ENCODE measurements at places on chromosomes 4 and X.

- DNase-seq: no peak
Measured at GRCh38 chrX:129981200-129981553, 1.3 kb upstream of the BCORL1 start.

DNA sequence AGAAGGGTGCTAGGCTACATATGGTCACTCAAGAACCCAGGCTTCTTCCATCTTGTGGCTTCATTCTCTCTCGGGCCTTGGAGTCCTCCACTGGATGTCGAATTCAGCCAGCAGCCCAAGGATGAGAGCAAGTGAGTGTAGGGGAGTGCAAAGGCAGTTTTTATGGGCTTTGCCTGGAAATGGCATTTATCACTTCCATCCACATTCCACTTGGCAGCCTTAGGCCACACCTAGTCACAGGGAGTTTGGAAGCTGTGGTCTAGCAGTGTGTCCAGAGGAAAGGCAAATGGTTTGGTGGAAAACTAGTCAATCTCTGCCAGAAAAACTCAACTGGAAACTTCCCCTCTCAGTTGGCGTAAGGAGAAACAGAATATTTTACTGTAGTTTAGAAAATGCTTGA is 59.0 kb downstream of the NHS start:
- peak; percentile 15 for DNase-seq

DNA sequence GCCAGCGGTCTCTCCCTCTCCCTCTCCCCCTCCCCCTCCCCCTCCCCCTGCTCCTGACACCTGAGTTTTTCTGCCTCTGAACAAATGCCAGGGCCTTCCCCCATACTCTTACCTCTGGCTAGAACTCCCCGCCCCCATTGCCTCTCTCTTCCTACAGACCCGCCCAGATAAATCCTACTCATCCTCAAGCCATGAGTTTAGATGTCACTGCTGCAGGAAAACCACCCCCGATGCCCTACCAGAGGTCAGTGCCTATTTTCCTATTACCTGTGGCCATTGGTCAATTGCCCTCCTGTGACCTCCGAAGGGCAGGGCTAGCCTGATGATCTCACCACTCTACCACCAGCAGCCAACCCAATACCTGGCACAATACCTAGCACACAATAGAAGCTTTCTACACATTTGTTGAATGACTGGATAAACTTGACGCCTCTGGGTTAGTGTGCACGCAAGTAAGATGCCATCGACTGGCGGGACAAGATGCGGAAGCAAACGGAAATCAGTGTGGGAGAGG is 43.7 kb downstream of the SLC2A9 start:
- no peak for DNase-seq

DNA sequence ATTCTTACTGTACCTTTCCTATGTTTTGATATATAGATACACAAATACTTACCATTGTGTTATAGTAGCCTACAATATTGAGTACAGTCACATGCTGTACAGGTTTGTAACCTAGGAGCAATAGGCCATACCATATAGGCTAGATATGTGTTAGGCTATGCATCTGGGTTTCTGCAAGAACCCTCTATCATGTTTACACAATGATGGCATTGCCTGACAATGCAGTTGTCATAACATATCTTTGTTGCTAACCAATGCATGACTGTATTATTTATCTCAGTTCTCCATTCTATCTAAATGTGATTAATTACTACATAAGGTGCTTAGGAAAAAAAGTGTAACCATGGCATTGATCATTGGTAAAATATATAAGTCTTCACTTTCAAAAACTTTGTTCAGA is 10.0 kb upstream of the SPCS3 start:
- no peak for DNase-seq

DNA sequence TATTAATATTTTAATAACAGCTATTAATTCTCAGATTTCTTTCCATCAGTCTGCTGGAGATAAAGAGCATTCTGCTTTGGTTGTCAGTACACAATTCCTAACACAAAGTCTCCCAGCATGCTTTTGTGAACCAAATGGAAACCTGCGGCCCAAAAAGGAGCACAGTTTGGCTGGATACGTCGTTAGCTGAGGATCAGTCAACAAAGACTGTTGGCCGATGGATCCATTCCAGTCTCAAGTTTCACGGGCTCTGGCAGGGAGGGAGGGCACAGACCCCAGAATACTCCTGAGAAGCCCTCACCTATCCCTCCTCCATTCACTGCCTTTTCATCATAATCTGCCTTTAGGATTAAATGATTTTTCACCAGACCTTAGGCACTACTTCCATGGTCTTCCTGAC is 26.3 kb upstream of the PRSS48 start:
- no peak for DNase-seq

DNA sequence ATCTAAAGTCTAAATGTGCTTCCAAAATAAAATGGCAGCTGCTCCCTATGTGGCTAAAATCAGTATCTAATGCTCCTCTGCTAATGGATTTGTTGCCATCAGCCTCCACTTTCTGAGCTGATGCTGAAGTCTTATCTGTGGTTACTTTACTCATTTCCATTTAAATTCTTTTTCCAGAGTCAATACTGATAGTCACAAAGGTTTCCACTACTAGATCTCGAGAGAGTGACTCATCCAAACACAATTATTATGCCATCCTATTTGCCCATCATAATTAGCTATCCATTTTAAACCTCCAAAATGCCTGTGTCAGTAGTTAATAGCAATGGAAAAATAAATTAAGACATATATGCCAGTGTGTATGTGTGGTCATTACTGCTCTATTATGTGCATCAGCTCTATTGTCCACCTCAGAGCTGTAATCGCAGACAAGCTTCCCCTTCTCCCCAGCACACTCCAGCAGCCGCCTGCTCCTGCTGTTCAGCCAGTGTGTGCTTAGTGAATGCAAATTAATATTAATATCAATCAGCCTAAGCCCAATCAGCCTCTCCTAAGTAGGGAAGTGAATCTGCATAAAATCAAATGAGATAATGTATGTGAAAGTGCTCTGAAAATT is 199.8 kb upstream of the ZIC3 start:
- DNase-seq: no peak

DNA sequence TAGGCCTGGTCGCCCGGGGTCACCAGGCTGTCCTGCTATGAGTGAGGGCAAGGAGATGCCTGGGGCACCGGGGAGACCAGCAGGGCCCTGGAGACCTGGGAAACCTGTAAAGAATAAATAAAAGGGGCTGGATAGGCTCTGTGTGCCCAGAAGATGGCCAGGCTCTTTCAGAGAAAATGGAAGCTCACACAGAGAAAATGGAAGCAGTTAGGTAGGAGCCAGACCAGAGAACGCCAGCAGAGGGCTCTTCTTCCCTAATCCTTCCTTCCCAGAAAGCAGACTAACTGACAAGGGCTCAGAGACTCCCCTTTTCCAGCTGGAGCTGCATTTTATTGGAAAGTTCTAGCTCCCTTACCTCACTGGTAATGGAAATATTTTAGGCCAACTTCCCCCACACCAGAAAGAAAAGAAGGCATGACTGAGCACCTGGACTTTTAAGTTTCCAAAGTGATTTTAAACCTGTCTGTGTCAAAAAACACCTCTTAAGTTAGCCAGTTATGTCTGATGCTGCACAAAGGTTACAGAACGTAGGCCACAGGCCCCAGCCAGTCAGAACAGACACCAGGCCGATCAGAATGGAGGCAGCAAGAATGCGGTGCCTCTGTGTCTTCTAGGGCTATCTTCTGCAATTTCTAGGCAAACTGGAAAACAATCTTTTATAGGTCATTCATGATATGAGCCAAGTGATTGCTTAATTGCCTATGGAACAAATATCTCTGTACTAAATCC is 74.0 kb downstream of the ATG4A start:
- peak; percentile 43 for DNase-seq

- DNase-seq: no peak
Measured at GRCh38 chr4:184312126-184312525, 94.5 kb upstream of the ENPP6 start.

DNA sequence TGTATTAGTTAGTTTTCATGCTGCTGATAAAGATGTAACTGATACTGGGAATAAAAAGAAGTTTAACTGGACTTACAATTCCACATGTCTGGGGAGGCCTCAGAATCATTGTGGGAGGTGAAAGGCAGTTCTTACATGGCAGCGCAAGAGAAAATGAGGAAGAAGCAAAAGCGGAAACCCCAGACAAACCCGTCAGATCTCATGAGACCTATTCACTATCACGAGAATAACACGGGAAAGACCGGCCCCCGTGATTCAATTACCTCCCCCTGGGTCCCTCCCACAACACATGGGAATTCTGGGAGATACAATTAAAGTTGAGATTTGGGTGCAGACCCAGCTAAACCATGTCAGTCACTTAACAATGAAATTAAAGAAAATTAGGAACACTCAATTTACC is 499.1 kb downstream of the FSTL5 start:
- no peak for DNase-seq

GRCh38 chr4:26032630-26033317 is 118.8 kb downstream of the SMIM20 start:
- DNase-seq: peak; percentile 84

GRCh38 chr4:110501826-110502225 is 25.9 kb downstream of the ENPEP start:
- DNase-seq: no peak

GRCh38 chr4:36214735-36215485 is 29.4 kb downstream of the ARAP2 start:
- DNase-seq: no peak

- no peak for DNase-seq
Measured at GRCh38 chr4:15996773-15997172, 33.8 kb upstream of the FGFBP2 start.

DNA sequence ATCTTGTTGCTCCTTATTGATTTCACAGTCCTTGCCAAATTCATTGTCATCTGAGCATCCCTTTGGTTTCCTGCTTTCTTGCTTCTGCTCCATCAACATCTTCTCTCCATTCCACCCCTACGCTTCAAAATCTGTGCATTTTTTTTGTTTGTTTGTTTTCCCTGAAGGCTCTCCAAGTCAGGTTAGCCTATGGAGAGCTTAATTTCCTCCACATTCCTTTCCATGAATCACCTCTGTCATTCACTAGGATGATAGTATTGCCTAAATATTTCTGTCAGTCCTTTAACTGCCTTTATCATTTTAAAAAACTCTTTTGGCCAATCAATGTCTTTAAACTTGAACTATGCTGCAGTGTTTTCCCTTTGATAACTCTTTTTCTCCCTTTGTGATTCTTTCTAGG is 67.7 kb downstream of the PPARGC1A start:
- DNase-seq: no peak

DNA sequence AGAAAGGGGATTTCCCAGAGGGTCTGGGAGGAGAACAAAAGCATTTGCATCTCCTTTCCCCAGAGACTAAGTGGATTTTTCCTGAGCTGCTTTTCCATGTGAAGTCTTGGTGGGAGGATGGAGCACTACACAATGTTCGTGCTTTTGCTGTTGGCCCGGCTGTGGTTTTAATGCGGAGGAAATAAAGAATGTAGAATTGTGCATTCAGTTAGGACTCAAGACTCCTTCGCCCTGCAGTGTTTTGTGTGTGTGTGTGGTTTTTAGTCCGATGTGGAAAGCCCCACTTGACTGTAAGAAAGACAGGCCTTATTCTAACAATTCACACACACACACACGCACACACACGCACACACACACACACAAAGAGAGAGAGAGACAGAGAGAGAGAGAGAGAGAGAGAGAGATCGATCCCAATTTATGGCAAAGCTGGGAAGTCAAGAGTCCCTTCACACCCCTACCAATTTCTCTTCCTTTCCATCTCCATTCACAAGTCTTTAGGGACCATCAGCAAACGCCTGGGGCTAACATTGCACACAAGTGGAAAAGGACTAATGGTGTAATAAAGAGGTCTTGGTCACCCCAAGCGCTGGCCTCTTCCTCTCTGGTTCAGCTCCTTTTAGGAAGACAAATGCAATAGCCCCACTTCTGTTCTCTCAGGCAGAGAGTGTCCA is 44.2 kb downstream of the CLDN34 start:
- no peak for DNase-seq

GRCh38 chr4:74320559-74321118 is 12.4 kb downstream of the EPGN start:
- DNase-seq: no peak

GRCh38 chr4:2271279-2272025 is 9.5 kb upstream of the MXD4 start:
- no peak for DNase-seq

GRCh38 chrX:51860679-51861078 is 32.7 kb upstream of the MAGED1 start:
- DNase-seq: peak; percentile 19

DNA sequence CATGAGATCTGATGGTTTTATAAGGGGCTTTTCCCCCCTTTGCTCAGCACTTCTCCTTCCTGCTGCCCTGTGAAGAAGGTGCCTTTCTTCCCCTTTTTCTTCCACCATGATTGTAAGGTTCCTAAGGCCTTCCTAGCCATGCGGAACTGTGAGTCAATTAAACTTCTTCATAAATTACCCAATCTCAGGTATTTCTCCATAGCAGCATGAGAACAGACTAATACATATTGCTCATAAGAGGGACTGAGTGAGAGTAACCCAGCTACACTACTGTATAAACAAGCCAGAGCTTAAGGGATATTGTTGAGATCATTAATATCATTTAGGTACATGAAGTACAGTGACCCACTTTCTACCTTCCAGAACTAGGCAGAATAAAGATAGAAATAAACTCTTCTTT is 102.9 kb downstream of the TEX13A start:
- no peak for DNase-seq

DNA sequence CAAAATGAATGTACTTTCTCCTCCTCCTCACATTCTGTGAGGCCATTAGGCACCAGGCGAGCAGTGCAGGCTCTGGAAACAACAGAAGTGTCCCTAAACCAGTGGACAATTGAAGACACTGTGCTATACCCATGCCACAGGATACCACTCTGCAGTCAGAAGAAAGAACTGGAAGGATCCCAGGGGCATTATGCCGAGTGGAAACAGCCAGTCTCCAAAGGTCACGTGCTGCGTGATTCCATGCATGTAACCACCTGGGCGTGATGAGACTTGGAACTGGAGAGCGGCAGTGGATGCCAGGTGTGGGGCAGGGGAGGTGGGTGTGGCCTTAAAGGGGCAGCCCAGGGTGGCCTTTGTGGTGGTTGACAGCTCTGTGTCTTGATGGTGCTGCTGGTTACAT is 139.4 kb downstream of the EVC2 start:
- no peak for DNase-seq

GRCh38 chr4:35912174-35912573 is 332.1 kb downstream of the ARAP2 start:
- no peak for DNase-seq

GRCh38 chr4:108512615-108513505 is 107.5 kb upstream of the RPL34 start:
- peak; percentile 61 for DNase-seq

Measured in right hindlimb (tissue), 1 donor.